Stimulated activated CD4-positive, alpha-beta T cell treated with anti-CD3 and anti-CD28 coated beads, TNF-alpha, amount 100 ng/mL, for 48 hours (primary cell): ENCODE measurements at places on chromosomes 5 and 9.

DNA sequence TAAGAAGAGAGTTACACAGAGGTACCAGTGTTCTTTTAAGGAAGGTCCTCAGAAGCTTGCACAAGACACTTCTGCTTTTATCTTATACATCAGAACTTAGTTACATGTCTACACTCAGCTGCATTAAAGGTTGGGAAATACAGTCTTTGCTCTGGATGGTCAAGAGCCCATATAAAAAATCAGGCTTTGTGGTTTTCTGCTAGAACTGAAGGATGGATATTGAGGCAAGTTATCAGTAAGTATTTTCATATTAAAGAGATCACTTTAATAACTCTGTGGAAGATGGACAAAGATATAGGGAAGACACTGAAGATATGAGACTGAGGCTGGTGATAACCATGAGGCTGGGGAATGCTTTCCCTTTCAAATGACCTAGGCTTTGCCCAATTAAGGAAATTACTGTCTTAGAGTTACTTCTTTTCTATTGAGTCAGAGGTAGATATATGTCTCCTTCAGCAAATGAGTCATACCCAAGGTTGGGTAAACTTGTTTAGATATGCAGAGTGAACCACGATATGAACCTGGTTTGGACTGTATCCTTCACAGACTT is 87.0 kb upstream of the TNC start:
- DNase-seq, result no peak

DNA sequence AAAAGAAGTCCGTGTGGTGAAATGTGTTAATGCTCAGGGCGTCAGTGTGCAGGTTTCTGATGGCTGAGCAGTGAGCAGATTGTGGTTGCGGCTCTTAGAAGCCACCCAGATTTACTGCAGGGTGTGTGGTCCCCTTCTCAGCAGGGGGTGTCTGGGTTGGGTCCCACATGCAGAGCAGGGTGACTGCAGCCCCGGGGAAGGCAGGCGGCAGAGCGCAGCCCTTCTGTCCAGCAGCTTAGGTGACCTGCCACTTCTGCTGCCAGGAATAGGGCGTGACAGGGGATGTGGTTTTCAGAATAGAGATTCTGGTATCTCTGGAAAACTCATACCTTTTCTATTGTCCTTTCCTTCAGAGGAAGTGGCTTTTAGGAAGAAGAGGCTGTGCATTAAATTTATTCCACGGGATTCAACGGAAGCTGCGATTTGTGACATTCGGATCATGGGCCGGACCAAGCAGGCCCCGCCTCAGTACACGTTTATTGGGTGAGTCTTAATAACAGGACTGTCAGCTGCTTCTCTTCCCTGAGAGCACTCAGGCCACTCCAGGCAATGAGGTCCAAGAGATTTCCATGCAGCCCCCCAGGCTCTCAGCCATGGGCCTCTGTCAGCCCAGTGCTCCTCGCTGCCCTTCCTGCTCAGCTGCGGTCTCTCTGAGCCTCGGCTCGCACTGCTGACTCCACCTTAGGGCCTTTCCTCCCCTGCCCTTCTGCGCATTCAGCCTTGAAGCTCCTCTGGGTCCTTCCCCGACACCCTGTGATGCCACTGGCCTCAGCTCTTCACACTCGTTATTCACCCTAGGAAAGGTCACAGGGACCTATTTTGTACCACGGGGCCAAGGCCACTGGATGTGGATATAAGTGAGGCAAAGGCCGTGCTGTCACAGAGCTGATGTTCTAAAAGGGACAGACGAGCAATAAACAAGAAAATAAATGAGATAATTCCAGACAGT is 65.4 kb downstream of the MVB12B start:
- DNase-seq, result no peak

GRCh38 chr9:97572196-97572891 is 60.8 kb downstream of the TSTD2 start:
- DNase-seq, result no peak

GRCh38 chr9:29830821-29831220 is 2257.5 kb upstream of the C9orf72 start:
- no peak for DNase-seq

DNA sequence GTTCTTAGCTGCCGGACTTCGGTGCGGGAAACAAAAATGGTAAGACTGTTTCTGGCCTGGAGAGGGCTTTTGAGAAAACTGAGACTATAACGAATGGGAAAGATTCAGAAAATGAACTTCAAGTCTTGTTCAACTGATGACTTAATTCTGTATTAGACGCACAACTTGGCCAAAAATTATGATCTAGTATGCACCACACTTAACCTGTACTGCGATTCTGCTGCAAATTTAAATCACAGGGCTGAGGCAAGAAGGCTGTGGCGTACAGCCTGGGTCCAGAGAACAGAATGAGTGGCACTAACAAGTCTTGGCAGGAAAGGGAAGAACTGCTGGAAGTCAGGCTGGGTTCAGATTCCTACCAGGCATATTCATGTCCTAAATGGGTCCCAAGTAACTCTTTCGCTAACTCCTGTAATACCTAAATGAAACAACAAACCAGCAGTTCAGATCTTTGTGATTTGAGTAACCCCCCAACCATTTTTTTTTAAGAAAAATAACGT is 781 bp upstream of the COL23A1 start:
- DNase-seq, result no peak

GRCh38 chr5:156367597-156367996 is 40.6 kb downstream of the SGCD start:
- DNase-seq, result no peak

GRCh38 chr5:6784481-6784880 is 71.2 kb downstream of the TENT4A start:
- DNase-seq, result no peak

- DNase-seq, result no peak
Observed at GRCh38 chr5:171871711-171872110, 86.1 kb downstream of the SMIM23 start.

GRCh38 chr5:50711280-50711679 is 44.8 kb downstream of the PARP8 start:
- peak; percentile 19 for DNase-seq

DNA sequence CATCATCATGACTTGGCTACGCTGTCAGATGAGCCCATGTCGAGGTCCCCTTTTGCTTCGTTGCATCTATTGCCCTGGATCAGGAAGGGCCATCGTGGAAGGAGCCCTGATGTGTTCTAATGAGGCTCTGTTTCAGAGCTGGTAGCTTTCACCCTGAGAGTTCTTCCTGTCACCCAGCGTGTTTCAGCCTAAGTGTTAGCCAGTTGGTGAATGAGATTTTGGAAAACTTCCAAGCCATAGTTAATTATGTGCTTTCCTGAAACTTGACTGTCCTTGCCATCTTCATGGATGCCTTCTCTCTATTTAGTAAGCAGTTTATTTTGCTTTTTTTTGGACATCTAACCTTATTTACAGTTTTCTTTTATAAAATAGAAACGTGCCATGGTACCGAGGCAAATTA is 1695.4 kb upstream of the WWC1 start:
- no peak for DNase-seq
